Stimulated activated CD8-positive, alpha-beta memory T cell treated with anti-CD3 and anti-CD28 coated beads, Interleukin-2, amount 100 ng/mL, for 1 hour (primary cell): ENCODE measurements at places on chromosomes 3 and 15.

- no peak for DNase-seq
These were observed 4.1 kb downstream of the FBLN2 start for GRCh38 chr3:13552857-13553652.

GRCh38 chr3:33074217-33075067, 22.5 kb downstream of the GLB1 start:
- DNase-seq, result peak; percentile 42

GRCh38 chr3:72914383-72914782, 26.5 kb downstream of the GXYLT2 start:
- no peak for DNase-seq

GRCh38 chr15:72873379-72874233, 90.0 kb upstream of the ADPGK start:
- DNase-seq, result no peak

DNA sequence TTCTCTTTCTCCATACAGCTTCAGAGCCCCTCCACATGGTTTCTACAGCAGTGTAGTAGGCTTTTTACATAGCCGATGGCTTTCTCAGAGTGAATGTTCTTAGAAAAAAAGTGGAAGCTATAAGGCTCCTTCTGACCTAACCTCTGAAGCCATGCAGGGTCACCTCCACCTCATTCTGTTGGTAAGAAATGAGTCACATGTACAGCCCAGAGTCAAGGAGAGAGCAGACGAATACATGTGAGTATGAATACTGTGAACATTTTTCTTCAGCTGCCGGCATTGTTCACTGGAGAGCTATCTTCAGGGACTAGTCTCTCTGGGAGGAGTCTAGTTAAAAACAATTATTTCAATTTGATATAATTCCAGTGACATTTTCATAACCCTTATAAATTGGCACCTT, 68.2 kb upstream of the THRB start:
- DNase-seq, result no peak

- no peak for DNase-seq
These were observed 68.6 kb upstream of the ONECUT1 start for GRCh38 chr15:52858782-52859176.

DNA sequence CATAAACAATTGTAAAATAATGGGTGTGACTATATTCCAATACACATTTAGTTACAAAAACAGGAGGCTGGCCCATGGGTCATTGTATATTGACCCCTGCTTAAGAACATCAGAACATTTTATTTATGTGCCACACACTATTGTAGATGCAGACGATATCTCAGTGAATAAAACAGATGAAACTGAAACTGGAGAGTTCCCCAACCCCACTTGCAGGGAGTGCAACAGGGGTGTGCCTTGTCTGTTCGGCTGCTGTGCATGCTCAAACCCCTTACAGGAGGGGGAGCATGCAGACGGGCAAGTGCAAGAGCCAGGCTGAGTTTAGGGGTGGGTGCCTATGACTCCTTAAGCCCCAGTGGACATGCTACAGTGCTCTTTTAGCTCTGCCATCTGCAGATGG, 509.6 kb downstream of the IGSF11 start:
- DNase-seq, result no peak

DNA sequence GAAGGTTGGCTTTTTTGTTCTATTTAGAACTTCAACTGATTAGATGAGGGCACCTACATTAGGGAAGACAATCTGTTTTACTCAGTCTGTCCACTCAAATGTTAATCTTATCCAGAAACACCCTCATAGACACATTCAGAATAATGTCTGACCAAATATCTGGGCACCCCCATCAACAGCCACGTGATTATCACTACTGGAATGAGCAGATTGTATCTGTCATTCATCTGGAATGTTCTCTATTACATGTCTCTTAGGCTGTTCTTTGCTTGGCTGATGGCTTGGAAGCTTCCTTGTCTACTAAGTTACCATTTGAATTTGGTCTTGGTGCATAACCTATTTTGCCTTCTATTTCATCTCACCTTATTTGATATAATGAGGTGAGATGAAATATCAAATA, 15.7 kb upstream of the LRRC58 start:
- no peak for DNase-seq

DNA sequence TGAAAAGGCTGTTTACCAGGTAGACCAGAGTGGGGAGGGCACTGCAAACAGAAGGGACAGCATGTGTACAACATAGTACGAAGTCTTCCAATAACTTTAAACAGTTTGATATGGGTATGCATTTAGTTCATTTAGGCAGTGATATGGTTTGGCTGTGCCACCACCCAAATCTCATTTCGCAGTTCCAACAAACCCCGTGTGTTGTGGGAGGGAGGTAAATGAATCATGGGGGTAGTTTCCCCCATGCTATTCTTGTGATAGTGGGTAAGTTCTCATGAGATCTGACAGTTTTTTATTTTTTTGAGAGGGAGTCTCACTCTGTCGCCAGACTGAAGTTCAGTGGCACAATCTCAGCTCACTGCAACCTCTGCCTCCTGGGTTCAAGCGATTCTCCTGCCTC, 7.6 kb upstream of the RAMAC start:
- DNase-seq, result no peak

GRCh38 chr3:127986803-127987202, 65.4 kb upstream of the SEC61A1 start:
- no peak for DNase-seq

DNA sequence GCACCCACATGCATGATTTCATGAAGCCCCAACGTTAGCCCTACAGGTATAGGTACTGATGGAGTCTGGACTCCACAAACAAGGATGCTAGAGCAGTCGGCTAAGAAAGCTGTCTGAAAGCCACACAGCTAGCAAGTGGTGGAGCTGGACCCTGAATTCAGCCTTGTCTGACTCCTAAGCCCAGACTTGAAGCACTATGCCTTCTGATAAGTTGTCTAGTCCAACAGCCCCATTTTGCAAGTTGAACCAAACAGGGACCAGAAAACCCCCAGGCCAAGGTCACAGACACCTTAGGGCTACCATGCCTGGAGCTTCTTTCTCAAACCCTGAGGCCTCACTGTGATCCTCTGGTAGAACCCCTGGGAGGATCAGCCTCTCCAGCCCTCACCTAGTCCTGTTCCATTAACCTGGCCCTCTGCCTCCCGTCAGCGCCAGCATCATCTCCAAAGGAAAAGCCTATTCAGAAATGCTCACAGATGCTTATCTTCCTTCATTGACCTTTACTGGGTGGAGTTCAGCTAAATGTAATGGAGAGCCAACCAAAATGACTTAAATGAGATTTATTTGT, 1.7 kb upstream of the SLCO2A1 start:
- no peak for DNase-seq

- no peak for DNase-seq
These were observed 15.8 kb downstream of the XXYLT1 start for GRCh38 chr3:195255176-195255500.

DNA sequence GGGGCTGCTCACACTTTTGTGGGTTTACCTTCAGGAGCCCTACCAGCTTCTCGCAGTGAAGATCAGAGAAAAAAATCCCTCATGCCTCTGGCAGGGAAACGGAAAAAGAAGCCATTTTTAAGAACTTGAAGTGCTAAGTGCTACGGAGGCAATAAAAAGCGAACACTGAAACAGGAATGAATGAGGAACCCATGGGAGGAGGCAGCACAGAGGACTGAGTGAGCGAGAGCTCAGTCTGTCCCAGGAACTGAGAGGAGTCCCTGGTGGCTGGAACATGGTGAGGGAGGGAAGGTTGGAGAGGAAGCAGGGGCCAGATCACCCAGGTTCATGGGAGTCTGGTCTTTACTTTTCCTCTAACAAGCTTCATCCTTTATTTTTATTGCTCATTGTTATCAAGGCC, 228.1 kb upstream of the PROK2 start:
- no peak for DNase-seq

DNA sequence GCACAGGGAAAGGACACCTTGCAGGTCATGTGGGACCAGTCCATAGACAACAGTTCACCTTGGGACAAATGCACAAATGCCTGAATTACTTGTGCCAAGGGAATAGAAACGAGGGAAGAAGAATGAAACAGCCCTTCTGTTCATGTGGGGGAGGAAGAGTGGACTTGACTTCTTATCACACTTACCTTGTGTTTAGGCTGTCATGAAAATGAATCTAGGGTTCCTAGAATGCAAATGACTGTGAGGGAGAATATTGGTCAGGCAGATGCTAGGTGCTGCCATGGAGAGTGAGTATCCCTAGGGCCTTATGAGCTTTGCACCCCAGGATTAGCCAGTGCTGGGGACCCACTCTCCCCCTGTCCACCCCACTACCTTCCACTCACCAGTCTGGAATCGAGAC, 11.0 kb upstream of the PRKAR2A start:
- DNase-seq, result no peak

DNA sequence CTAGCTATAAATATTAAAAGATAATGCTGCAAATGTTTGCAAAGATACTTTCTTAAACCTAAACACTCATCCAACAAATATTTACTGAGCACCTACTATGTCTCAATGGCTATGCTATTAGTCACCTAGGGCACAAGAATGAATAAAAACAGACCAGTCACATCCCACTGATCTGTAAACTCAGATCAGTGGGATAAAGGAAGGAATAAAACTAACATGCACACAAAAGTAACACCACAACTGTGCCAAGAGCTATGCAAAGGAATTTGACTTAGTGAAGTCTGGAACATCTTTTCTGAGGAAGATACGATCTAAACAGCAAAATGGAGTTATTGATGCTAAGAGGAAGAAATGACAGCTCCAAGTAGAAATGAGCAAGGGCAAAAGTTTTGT, 56.6 kb downstream of the CBLB start:
- DNase-seq, result no peak

GRCh38 chr15:76996526-76997401, 1.8 kb downstream of the PSTPIP1 start:
- DNase-seq, result peak; percentile 37

GRCh38 chr3:117748131-117748530, 1038.6 kb downstream of the TUSC7 start:
- no peak for DNase-seq

GRCh38 chr3:81743096-81744025, 18.1 kb downstream of the GBE1 start:
- DNase-seq, result no peak

DNA sequence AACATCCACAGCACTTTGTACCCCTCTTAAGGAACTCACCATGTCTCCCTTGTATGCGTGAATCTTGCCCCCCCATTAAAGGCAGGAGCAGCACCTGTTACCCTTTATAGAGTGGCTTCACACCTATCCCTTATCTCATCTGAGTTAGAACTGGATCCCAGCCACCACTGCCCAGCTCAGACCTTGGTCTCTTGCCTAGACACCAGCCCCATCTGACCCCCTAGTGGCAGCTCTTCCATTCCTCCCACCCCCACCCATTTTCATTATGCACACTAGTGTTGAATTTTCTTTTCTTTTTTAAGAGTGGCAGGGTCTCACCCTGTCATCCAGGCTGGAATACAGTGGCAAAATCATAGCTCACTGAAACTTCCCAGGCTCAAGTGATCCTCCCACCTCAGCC, 3.2 kb upstream of the ZFYVE19 start:
- DNase-seq, result no peak

- no peak for DNase-seq
These were observed 69.5 kb upstream of the MBNL1 start for GRCh38 chr3:152199102-152199840.

GRCh38 chr3:9582332-9582731, 28.7 kb upstream of the LHFPL4 start:
- DNase-seq, result no peak

GRCh38 chr3:30657914-30658313, 51.5 kb downstream of the TGFBR2 start:
- no peak for DNase-seq

- no peak for DNase-seq
These were observed 563.4 kb downstream of the ROBO1 start for GRCh38 chr3:79204351-79204750.

DNA sequence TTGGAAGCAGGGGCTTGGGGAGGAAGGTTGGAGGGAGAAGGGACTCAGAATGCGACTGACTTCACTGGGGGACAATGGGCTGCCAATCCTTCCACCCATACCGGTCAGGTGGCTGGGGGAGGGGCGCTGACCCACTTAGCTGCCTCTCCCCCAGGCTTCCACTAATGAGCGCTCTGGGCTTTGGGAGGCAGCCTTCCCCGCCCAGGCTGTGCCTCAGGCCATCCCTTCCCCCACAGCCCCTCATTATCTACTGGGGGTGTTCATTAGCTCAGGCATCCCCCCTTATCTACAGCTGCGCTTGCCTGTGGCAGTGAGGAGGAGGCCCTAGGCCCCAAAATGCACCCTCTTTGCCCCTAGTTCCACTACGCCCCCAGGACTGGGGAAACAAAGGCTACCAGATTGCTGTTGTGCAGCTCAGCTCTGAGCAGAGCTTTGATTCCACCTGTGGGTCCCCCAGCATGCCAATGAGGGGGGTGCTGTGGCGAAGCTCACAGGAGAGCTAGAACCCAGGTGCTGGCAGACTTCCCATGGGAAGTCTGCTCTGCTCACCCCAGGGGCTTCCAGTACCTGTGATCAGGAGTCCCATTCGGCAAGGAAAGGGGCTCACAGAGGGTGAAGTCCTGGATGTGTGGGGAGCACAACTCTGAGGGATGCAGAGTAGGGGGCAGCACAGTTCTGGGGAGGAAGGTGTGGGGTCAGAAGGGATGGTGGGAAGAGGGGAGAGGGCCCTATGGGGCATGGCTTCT, 29.4 kb upstream of the SEMA3F start:
- no peak for DNase-seq

- DNase-seq, result no peak
These were observed 20.0 kb downstream of the RIOX2 start for GRCh38 chr3:97952280-97952679.

GRCh38 chr15:45458746-45459403, 63.7 kb downstream of the SLC30A4 start:
- DNase-seq, result peak; percentile 73

GRCh38 chr3:31364711-31365110, 168.0 kb upstream of the STT3B start:
- DNase-seq, result no peak

DNA sequence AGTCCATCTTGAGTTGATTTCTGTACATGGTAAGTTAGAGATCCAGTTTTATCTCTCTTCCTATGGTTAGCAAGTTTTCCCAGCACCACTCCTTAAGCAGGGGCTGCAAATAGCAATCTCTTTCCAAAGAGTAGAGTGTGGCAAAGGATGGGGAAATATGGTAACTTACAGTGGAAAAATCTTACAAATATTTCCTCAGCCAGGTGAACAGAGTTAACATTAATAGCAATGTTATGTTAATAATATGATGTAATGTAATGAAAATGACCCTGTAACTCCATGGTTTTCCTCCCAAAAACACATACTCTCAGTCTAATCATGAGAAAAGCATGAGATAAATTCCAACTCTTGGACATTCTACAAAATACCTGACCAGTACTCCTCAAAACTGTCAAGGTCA, 30.4 kb downstream of the FSIP1 start:
- no peak for DNase-seq

DNA sequence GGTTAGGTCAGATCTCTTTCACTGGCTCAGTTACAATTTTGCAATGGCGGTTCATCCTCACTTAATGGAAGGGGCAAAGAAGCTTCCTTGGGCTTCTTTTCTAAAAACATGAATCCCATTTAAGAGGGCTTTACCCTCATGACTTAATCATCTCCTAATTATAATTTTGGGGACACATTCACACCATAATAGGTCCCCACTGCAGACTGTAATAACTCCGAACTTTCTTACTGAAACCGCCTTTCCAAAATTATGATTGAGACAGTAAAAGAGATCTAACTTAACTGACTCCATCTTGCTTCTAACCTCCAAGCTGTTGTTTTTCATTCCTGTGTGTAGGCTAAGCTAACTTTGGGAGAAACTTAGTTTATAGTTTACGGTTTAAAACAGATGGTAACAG, 33.3 kb upstream of the C15orf39 start:
- no peak for DNase-seq
